Neural crest cell (in vitro differentiated cells): ENCODE measurements at places on chromosomes 3 and 15.

- no peak for DNase-seq
These were observed 79.8 kb downstream of the FOXP1 start for GRCh38 chr3:71503525-71504249.

GRCh38 chr3:103991461-103992115 is 1375.1 kb upstream of the ALCAM start:
- DNase-seq = no peak

- no peak for DNase-seq
These were observed 22.7 kb downstream of the LOXL1 start for GRCh38 chr15:73948982-73949381.

- no peak for DNase-seq
These were observed 34.7 kb downstream of the NIPA2 start for GRCh38 chr15:22872936-22873701.

- DNase-seq = no peak
These were observed 126.3 kb downstream of the NSMCE3 start for GRCh38 chr15:29143293-29143692.

DNA sequence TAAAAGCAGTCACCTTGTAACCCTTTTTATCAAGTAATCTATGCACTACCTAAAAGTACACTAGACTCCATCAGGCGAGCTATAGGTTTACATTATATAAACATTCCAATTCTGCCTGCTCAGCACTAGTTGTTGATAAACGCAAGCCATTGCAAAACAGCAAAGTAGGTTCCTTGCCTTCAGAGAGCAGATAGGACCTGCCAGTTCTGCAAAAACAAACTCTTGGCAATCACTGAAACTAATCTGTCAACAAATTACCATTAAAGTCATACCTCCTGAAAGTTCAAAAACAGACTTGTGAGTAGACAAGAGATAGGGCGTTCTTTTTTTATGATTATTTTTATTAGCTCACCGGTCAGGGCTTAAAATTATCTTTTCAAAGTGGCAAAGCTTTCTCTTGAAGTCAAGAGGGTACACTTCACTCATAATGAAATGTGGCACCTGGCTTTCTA is 392.5 kb downstream of the FOXP1 start:
- DNase-seq = no peak

- DNase-seq = no peak
These were observed 13.9 kb downstream of the CHST13 start for GRCh38 chr3:126537730-126538281.

DNA sequence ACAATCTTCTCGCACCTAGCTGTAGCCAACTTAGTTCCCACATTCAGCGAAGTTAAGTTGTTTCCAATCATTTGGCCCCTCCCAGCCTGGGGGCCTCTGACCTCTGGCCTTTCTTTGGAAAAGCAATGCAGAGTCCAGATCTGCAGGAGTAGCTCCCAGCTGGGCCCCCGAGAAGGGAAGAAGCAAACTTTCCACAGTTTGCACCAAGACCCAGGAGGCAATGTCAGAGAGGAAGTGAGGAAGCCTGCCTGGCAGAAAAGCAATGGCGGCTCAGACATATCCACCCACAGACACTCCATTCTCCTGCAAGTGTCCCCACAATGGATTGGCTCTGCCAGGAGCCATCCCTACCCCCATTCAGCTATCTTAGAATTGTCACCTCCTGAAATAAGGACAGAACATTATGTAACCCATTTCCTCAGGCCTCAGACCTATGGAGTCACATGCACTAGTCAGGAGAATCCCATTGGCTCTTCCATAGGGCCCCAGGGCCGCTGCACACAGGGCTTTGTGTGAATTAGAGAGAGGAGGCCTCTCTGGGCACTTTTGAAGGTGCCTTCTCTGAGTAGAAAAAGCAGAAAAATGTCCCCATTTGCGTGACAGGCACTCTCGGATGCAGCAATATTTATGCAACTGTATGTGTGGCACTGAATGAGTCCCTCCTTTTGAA is 3.0 kb upstream of the BUB1B start:
- DNase-seq = no peak

DNA sequence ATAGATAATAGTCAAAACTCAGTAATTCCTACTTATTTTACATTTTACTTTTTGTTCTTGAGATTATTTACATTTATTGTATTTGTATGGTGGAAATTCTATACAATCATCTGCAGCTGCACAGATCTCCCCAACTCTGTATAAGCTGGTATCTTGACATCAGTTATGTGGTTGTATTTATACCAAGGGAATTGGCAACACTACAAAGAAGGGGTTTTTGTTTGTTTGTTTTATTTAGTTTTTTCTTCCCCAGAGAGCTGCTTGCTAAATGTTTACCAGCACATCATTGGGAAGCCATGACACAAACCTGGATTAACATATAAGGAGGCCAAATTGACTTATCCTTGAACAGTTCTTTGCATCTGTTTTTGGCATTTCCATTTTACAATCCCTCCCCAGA is 389.2 kb upstream of the KCNMB2 start:
- no peak for DNase-seq

GRCh38 chr3:46987743-46988401 is 8.4 kb downstream of the NBEAL2 start:
- DNase-seq = no peak

DNA sequence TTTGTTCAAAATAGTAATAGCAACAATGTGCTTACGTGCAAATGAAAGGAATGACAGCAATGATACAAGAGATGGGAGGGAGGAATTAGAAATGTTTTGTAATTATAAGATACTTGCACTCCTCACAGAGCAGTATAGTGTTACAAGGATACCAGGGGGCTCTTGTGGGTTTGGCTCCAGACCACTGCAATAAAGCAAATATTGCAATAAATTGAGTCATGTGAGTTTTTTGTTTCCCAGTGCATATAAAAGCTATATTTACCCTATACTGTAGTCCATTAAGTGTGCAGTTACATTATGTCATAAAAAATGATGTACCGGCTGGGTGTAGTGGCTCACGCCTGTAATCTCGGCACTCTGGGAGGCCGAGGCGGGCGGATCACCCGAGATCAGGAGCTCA is 864.3 kb downstream of the NSUN3 start:
- DNase-seq = no peak
